ENCODE measurements at places on chromosomes 11 and 22.

- no peak for DNase-seq
These were observed 168.6 kb upstream of the UBASH3B start for GRCh38 chr11:122486793-122487495.

DNA sequence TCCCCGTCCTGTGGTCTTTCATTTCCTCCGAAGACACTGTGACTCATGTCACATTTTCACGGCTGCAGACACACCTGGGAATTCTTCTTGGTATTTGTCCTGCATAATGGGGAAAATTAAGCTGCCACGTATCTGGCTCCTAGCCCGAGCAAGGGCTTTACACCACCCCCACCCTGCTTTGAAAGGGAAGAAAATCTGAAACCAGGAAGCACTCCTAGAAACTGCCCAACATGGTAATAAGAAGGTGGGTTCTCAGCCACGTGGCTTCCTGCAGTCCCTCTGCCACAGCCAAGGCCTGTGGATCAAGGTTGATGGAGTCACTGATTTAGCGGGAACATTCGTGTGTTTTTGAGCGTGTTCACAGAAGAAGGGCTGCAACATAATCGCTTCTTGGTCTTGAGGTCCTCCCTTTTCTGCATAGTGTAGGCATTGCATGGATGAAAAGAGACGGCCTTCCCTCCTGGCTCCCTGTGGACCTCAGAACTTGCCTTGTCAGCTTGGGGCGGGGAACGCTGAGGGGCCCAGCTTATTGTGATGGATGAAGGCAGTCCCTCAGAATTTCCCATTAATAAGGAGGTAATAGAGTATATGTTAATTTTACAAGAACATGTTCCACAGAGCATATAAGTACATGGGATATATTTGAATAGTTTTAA is 292.0 kb downstream of the NTM start:
- DNase-seq, result no peak

- no peak for DNase-seq
These were observed 23.1 kb upstream of the CBX7 start for GRCh38 chr22:39175353-39176142.

DNA sequence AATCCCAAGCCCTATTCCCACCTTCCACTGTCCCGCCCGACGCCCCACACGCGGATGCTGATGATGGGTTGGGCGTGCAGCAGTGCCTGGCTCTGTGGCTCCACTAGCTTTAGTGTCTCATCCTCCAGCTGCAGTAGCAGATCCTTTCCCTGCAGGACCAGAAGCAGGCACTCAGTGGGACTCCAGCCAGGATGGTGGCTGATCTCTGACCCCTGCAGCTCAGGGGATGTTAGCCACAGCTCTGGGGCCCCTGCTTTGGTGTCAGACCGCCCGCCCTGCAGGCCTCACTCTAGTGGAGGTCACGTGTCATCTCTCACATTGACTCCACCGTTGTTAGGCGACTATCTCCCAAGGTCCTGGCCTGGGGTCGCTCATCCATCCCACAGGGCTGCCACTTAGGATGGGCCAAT is 11.8 kb downstream of the SMPD1 start:
- DNase-seq, result peak; percentile 27

DNA sequence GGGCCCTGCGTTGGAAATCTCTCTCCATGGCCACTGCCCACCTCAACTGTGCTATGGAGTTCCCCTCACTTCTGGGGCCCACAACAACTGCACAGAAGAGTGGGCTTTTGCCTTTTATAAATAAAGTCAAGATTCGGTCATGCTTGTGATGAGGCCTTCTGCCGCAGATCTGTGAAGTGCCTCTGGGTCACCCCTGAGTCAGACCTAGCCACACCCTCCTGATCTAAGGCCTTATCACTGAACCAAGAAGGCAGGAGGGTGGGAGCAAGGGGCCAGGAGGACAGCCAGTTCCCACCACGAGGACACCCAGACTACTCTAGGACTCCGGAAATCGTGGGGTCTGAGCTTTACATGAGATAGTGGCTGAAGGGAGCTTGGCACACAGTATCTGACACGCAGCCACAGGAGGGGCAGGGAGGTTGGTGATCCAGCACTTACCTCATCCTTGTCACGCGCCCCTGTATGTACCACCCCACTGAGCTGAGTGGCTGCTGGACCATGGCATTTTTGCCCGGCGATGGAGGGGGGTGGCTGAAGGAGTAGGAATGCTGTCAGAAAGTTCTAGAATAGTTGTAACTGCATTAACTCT is 115.7 kb downstream of the ABTB2 start:
- no peak for DNase-seq

GRCh38 chr22:49929211-49929979 is 11.0 kb downstream of the CRELD2 start:
- DNase-seq, result peak; percentile 89

DNA sequence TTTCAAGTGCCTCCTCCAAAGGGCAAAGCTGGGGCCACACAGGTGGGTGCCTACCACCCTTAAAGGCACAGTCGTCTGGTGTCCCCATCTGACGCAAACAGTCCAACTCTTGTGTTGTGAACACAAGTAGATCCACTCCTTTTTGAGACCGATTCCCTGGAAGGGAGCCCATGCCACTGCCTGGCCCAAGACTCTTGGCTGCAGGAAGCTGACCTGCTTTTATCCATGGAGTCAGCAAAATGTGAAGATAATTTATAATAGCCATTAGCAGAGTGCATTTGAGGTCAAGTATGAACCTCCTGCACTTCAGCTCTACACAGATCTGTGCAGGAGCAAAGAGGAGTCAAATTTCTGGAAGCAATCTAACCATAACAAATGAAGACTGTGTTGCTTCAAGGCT is 68.5 kb downstream of the ADM start:
- DNase-seq, result no peak

DNA sequence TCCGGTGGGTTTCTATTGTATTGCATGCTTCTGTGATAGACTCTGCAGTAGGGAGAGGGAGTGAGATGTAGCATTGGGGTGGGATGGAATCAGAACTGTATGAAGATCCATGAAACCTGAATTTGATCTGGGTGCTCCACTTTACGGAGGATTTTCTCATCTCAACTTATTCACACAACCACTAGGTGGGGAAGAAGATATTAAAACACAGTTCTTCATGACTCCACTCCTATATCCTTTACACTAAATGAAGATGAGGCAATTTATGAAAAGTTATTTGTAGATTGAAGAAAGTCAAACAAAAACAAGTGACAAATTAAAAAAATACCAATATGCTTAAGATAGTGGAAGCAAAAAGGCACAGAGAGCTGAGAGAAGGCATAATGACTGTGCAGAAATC is 92.6 kb upstream of the PDGFD start:
- DNase-seq, result no peak

- no peak for DNase-seq
These were observed 5.7 kb downstream of the PATE2 start for GRCh38 chr11:125772834-125773505.

DNA sequence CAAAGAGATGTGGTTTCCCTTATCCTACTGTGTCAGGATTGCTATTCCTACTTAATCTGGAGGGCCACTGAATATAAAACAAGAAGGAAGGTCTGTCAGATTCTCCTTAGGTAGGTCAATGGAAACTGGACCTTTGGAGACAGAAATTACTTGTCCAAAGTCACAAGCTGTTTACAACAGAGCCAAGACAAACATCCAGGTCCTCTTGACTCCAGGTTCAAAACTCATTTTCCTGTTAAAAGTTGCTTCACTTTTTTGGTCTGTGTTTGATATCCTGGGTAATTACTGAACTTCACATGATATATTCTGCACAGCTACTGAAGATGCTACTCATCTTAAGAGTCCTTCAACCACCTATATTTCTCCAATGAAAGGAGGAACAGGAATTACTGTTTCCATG is 81.2 kb upstream of the ARHGAP32 start:
- DNase-seq, result no peak

GRCh38 chr22:49937758-49938564 is 19.5 kb downstream of the CRELD2 start:
- no peak for DNase-seq

- no peak for DNase-seq
These were observed 25.4 kb upstream of the SMTN start for GRCh38 chr22:31055635-31056159.

GRCh38 chr11:11230802-11231562 is 122.1 kb downstream of the CSNK2A3 start:
- DNase-seq, result peak; percentile 61

GRCh38 chr22:27144321-27144720 is 486.9 kb downstream of the MIAT start:
- no peak for DNase-seq

DNA sequence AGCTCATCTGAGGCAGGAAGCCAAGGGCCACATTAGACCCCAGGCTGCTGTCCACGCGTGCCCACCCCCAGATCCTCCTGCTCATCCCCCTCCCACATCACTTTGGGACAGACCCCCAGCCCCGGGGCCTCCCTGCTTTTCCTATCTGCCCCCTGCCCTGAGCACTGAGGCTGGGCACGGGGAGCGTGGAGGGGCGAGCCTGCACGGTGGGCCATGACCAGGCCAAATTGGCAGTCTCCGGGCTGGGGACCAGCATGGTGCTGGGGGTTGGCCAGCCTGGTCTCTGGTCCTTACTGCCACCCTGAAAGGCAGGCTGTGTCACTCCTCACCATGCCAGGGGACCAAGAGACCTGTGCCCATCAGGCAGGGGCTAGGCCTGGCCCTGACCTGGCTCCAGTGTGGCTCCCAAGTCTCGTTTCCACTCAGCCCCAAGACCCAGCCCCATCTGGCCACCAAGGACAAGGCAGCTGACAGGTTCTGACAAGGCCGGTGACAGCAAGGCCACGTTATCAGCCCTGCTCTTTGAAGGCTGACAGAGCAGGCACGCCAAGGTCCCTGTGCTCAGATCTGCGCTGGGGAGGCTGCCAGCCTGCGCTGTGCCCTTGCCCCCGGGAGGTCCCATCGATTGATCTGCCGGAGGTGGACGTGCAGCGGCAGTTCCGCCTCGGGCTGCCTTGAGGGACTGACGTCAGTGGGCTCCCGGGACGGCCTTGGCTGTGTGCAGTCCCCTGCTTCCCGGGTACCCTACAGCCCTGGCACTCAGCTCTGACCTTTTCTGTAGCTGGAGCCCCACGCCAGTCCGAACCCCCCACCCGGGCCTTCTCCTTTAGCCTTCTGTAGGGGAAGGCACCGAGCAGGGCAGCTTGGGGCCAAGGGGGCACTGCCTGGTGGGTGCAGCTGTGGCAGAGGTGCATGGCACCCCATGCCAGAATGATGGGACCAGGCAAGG is 3.6 kb downstream of the TNNI2 start:
- no peak for DNase-seq

GRCh38 chr22:24983151-24983550 is 30.6 kb downstream of the KIAA1671 start:
- DNase-seq, result no peak

Measured in OCI-LY7 (cell line).